CD4-positive, alpha-beta T cell treated with Interleukin-17A for 1 hour (primary cell): ENCODE measurements at places on chromosomes 12 and 14.
A peak's percentile ranks its signal among the peaks of the same experiment; 100 is the strongest.

DNA sequence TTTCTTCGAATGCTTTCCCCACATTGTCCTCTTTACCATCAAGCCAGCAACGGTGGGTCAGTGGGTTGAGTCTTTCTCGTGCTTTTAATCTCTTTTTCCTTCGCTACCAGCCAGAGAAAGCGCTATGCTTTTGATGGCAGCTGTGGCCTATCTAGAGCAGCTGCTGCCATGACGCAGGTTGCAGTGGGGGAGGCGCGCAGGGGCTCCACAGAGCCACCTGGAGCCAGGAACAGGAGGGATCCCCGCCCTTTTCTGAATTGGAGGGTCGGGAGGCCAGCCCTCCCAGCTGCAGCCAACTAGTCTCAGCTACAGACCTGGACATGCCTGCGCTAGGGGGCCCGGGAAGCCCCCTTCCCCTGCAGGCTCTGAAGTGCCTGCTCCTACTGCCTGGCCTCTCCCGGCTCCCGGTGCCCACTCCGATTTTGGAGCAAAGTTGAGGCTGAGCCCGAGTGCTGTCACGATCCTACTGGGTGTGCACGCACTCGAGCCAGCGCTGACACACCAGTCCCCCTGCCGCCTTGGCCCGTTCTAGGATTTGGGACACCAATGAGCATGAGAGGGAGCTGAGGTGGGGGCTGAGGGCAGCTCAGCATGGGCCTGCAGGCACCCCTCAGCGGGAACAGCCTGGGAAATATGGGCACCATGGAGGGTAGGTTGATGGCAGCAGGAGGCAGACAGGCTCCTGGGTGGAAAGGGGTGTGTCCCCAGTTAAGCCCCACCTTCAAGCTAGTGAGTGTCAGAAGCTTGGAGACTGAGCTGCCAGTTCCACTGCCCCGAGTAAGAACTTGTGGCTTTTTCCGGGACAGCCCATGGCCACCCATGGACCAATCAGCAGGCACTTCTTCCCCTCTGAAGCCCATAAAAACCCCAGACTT is 784.2 kb downstream of the SLC6A15 start:
- DNase-seq: no peak

DNA sequence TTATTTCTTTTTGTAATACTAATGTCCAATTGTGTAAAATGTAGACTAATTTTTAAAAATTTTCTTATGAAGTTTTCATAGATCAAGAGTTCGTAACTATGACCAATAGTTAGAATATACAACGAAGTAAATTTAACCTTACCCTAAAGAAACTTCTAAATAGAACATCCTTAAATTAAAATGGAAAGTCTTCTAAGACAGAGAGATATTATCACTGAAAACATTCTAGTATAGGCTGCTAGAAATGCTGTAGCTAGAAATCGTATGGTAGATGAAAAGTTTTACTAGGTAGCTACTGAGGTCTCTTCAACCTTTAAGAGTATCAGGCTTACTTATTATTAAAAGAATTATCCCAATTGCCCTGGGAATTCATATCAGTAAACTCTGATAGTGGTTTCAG is 925 bp downstream of the CLEC2A start:
- DNase-seq: no peak

- DNase-seq: no peak
These were observed 7.0 kb downstream of the DGKA start for GRCh38 chr12:55937981-55938380.

- no peak for DNase-seq
These were observed 9.3 kb upstream of the APPL2 start for GRCh38 chr12:105245291-105245690.

DNA sequence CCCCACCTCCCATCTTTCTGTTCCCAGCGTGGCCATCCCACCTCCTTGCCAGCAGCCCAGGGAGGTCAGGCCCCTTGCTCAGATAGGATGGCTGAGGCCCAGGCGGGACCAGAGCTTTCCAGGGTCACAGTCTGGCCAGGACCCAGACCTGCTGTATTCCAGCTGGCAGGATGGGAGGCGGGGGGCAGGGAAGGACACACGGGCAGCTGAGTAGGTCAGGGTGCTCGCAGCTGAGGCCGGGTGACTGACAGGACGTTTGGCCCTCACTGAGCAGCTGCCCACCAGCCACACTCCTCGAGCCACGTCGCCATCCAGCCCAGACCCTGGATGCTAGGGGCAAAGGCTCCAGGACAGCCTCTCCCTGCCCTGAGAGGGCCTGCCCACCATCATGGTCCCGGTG is 4.0 kb downstream of the NUDT14 start:
- DNase-seq: no peak

- DNase-seq: no peak
These were observed 198.9 kb downstream of the ADGRD1 start for GRCh38 chr12:131152587-131152986.

DNA sequence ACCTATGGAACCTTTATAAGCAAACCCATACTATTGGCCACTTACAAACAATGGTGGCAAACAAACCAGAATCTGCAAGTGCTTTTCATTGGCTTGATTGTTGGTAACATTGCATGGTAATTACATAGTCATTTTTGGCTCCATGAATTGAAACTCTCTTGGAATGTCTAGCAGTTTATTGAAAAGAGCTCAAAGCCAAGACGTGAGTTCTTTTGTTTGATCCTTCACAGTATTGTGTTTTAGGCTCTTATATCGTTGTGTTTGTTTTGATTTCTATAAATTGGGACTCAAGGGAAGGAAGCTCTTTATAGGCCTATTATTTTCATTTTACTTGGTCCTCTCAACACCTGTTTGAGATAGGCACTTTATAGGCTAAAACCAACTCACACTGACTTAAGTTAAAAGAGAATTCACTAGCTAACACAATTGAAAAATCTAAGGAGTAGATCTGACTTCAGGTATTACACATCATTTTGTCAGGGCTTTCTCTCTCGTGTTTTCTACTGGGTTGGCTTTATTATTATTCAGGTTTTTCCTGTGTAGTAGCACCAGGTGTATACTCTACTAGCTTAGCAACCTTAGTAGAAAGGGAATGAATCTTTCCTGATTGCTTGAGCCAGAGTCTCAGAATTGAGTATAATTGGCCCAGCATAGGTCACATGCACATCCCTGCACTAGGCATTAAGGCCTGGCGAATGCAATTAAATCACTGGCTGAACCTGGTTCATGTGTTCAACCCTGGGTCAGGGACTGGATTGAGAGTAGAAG is 341.4 kb downstream of the RAD51B start:
- no peak for DNase-seq

DNA sequence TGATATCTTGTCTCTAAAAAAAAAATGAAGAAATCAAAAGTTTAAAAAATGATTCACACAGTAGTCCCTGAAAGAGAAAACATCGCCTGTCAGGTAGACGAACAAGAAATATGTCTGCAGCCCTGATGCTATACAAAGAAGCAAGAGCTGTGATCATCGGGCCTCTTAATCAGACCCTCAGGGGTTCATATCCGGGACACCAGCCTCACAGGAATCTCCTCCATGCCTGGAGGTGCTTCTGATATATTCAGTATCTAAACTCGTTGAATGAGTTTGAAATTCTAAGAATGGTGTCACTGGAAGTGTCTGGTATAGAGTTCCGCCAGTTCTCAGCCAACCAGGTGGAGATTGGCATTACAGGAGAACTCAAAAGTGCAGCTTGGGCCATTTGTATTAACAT is 64.7 kb downstream of the KSR2 start:
- no peak for DNase-seq

GRCh38 chr12:74489543-74489942 is 48.1 kb upstream of the ATXN7L3B start:
- DNase-seq: no peak

DNA sequence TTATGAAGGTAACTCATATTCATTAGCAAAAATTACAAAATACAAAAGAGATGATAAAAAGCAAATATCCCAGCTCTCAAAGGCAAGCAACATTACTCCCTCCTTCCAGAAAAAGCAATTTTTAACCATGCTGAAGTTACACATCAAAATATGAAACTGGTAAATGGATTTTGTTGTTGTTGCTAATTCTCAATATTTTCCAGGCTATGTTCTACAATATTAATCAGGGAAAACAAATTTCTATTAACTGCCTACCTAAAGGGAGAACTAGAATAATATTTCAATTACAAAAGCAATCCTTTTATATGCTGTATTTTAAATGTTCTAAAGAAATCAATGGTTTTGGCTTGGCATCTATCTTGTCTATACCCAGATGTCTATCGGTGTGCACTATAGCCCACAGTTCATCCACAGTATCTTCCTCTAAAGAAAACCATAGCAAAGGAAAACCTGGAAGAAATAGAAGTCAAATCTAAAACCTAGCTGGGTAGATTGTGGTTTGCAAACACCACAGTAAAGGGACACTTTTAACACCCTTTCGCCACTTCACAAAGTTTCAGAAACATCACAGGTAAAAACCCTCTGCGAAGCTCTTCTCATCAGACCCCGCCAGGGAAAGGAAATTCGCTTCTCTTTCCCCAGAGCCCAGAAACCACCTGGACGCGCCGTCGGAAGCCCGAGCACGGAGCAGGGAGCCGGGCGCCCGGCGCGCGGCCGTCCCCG is 32.0 kb downstream of the TC2N start:
- peak; percentile 48 for DNase-seq

GRCh38 chr14:74377976-74378690 is 29.9 kb downstream of the VRTN start:
- no peak for DNase-seq

GRCh38 chr12:110992909-110993308 is 72.5 kb upstream of the MYL2 start:
- no peak for DNase-seq

DNA sequence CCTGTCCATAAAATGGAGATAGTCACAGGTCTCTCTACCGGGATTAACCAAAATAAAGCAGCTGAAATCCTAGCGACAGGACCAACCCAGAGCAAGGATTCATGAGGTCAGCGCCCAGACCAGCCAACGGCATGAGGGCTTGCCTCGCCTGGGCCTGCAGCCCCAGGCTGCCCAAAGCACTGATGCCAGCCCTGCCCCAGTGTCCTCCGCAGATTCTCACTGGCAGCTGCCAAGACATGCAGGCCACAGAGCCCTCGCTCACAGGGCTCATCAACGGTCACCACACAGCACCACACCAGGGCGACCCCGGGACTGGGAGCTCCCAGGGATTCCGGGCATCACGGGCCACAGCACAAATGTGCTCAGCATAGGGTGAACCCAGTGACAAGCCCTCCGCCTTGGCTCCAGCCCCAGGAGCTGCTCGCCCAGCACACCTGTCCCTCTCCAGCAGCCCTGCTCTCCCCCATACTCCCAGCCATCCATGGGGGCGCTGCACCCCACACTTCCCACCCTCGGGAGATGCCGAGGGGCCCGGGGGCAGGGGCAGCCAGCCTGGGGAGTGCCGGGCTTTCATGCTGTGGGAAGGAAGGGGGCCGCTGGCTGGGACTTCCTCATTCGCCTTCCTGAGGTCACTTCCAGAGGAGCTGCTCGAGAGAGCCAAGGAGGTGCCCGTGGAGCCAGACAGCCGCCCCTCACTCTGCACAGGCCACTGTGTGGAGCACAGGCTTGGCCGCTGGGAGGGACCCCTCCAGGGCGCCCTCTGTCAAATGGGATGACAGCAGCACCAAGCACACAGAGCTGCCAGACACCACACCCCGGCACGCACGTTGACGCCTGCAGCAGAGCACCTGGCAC is 14.1 kb downstream of the RAB35 start:
- DNase-seq: no peak

DNA sequence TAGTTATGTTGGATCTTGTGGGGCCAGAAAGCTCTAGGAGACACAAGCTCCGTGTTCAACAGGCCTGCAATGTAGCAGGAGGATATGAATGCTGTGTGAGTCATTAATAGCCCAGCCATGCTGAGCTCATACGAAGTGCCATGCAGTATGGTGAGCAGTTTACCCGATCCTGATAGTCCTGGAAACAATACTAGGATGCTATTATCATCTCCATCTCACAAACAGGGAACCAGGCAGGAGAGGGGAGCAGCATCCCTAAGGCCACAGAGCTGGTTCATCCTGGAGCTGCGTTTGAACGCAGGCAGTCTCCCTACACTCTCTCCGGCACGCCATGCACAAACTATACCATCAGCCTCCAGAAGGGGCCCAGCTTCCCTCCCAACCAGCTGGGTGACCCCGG is 20.5 kb downstream of the TTC7B start:
- no peak for DNase-seq

DNA sequence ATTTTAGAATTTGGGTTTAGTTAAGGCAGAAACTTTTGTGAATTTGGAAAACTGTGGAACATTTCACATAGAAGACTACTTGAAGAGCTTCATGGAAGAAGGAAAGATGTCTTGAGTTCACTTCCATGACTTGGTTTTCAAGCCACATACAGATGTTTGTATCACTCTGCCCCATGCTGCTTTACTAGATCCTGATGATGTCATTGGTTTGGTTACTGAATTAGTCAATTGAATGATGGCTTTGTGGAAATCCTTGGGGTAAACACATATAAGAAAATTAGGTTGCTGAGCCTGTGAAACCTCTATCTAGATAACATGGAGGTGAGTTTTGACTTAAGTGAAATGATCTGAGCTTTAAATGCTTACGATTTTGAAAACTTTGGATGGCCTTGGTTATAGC is 90.6 kb downstream of the LRRK2 start:
- no peak for DNase-seq

GRCh38 chr12:29026419-29026818 is 122.7 kb upstream of the FAR2 start:
- no peak for DNase-seq

DNA sequence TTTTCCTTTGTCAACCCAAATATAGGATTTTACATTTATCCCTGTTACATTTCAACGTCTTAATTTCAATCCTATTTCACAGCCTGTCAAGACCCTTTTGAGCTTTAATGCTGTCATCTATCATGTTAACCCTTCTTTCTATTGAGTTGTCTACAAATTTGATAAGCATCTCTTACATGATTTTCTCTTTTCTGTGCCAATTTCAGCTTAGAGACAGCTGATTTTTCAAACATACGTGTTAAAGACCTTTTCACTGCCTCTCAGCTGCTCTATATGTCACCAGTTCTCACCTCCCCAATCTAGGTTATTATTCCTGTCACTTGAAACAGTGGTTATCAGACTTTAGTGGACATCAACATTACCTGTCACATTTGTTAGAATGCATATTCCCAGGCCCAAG is 181.3 kb downstream of the GXYLT1 start:
- no peak for DNase-seq

DNA sequence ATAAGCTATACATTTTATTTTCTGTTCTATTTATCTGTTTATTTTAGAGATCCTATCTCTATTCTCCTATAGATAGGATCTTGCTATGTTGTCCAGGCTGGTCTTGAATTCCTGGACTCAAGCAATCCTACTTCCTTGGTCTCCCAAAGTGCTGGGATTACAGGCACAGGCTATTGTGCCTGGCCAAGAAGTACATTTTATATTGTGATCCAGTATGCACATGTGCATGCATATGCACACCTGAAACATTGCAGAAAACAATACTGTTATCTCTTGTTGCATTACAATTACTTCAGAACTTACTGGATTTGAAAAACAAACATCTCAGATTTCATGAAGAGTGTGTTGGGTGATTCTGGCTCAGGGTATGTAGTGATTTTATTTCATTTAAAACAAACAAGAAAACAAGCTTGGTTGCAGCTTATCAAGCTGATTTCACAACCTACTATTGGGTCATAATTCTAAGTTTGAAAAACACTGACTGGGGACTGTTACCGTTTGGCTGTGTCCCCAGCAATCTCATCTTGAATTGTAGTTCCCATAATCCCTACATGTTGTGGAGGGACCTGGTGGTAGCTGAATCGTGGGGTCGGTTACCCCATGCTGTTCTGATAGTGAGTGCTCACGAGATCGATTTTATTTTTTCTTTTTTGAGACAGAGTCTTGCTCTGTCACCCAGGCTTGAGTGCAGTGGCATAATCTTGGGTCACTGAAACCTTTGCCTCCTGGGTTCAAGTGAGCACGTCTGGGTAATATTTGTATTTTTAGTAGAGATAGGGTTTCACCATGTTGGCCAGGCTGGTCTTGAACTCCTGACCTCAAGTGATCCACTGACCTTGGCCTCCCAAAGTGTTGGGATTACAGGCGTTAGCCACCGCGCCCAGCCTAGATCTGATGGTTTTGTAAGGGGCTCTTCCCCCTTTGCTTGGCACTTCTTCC is 31.3 kb downstream of the ERC1 start:
- DNase-seq: no peak
